AG20443 (cell line): ENCODE measurements at places on chromosomes 2 and 18.

GRCh38 chr2:60674524-60675165 is 81.4 kb upstream of the PAPOLG start:
- peak; percentile 93 for DNase-seq

DNA sequence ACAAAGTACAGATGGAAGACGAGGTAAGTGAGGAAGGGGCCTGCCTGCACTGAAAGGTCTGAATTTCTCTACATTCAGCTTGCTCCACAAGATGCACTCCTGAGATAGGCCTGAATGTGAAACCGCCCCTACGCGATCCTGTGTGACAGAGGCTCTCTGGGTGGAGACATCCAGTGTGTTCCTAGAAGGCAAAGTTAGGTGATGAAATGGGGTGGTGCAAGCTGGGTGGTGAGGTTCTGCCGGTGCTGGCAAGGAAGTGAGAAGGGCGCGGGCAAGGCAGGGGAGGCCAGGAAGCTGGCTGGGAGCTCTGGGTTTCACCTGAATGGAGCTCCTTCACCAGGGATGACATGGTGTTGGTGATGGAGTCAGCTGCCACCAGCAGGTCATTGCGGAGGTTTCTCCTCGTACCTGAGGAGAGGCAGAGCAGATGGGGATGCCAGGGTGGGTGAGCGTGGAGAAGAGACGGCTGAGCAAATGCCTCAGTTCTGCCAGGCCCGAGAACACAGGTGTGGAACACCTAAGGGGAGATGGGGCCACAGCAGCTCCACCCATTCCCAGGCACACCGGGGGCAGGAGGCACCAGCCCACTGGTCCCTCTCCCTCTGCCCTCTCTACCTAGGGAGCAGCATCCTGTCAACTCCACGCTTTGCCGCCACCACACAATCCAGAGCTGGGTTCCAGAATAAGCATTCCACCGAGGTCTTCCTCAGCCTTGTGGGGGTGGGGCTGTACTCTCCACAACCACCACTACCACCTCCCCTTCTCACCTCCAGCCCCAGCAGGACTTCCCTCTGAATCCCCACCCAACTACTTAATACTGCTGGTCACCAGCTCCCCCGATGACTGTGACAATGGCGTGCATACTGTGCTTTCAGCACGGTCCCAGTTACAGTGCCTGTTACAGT is 45.5 kb upstream of the DNMT3A start:
- no peak for DNase-seq

DNA sequence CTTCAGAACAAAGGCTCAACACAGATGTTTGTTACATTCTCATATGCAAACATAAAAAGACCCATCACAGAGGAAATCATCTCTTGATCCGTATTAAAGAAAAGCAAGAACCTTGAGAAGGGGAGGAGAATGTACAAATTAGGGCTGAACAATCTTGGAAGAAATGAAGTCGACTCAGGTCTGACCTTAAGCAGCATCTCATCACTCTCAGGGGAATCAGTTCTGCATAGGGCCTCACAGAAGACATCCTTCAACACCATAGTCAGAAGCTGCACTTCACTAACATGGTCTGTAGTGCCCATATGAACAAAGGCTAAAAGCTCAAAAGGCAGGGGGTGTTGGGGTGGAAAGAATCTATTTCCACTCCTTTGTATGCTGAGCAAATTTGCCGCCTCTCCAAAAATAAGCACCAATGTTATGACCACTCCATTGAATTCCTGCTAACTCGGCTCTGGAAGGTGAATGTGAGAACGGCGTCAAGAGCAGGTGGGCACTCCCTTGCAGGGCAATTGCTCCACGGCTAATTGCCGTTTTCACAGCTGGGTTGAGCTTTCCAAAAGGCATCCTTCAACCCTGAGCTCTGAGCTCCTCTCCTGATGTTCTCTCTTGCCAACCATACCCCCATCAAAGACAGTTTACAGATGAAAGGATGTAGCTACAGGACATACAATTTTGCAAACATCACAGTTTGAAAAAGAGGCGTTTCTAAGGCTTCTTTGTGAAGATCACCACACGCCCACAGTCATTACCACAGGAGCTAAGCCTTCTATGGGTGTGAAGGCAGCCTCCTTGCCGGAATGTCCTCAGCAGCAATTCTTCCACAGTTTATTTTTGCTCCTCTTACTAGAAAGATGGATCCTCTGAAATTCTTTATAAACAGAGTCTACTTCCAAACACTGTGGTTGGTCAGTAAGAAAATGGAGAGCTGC is 10.0 kb downstream of the KLF7 start:
- no peak for DNase-seq

GRCh38 chr18:69213842-69214241 is 186.8 kb upstream of the DOK6 start:
- DNase-seq: no peak

DNA sequence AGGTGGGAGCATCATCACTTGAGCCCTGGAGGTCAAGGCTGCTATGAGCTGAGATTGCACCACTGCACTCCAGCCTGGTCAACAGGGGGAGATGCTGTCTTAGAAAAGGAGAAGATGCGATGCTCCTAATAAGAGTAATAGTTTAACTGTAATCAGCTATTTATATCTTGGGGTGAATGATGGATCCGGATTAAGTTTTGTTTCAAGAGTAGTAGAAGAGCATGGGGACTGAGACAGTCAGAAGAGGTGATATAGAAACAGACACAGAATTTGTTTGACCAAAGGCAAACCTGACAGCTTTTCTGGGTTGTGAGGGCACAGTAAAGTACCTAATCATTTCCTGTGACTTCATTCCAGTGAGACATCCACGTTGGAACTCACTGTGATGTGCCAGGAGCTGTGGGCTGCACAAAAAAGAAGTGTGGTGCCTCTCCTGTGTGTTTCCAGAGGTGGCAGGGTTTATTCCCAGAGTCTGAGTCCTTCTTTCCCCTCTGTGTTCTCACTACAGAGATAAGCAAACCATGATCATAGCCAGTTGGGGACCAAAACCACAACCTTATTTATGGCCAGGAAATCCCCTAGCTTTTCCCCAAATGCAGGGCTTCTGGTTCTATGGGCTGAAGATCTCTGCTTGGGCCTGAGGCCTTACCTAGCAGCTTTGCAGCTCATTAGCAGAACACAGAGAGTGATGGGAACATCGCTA is 113.7 kb downstream of the XRCC5 start:
- peak; percentile 29 for DNase-seq

DNA sequence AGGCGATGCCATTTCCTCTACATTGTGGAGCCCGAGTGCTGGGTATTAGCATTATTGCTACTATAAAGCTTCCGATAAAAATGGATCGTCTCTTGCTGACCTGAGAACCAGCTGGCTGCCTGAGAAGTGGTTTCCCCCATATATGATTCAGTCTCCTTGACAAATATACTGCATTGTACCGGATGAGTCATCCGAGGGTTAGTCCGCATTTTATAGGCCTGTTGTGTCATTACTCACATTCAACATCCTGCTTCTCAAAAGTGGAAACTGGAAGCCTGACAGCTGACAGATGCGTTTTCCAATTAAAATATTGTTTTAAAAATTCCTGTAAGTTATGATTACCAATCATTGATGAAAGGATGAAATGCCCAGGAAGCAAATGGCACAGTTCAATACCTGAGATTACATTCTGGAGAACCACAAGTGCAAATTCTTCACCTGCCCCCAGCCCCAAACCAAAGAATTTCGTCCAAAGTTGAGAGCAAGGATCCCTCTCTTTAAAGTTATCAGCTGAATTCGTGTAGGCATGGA is 65.7 kb downstream of the SPRED2 start:
- DNase-seq: peak; percentile 78

DNA sequence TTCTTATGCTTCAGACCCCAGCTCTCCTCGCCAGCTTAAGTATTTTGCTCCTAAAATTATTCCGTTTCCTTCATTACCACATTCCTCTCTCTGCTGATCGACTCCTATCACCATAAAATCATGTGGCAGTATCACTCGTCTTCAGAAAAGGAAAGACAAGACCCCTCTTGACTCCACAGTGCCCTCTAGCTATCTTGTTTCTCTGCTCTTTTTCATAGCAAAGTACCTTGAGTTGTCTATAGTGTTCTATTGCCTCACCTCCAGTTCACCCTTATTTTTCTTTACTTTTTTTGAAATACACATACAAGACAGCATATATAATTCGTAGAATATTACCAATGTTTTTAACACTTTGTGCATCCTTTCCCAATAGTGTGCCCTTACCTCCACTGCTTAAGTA is 273.2 kb upstream of the SIX3 start:
- no peak for DNase-seq

DNA sequence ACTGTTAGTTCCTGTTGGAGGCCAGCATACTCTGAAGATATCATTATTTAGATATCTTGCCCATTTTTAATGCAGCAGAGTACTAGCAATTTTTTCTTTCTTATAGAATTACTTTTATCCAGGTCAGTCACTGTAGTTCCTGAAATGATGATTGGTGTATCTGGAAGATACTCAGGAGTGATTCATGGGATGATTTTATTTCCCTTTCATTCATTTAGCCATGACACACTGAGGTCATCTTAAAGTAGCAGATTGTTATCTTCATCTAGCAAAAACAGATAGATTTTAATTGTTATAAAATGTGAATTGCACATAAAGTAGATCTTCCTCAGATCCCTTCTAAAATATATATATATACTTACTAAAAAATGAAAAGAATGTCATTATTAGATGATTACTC is 109.1 kb downstream of the PIK3C3 start:
- no peak for DNase-seq

DNA sequence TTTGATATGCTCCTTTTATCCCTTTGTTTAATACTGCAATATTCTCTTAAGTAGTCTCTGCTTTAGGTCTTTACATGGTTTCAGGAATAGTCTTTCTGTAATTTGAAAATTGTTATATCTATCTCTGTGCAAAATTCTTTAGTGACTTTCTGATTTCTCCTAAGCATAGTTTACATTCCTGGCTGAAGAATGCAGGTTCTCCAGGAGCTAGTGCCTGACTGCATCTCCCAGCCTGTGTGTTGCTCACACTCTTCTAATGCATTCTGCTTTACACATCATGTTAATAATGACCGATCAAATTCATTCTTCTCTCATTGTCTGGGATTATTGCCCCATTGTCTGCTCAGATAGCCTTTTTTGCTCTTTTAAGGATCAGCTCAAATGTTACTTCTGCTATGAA is 1349.2 kb downstream of the DSC3 start:
- no peak for DNase-seq
